ENCODE measurements at places on chromosomes 5 and 9.

DNA sequence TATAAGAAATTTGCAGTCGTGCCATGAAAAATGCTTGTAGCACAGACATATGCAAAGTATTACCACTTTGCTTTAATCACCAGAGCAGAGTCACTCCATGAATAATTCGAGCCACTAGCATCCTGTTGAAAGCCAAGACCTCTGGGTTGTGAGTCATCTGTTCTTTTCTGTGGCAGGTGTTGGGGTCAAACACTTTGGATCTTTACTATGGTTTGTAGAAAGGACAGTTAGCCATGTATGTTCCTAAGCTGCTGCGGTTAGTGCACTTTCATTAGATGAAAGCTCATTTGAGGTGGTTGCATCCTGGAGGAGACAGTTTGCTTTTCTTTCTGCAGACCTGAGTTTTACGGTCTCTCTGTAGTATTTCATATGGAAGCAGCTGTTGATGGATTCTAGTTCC lies 223.7 kb downstream of the DMRT2 start:
- no peak for DNase-seq

DNA sequence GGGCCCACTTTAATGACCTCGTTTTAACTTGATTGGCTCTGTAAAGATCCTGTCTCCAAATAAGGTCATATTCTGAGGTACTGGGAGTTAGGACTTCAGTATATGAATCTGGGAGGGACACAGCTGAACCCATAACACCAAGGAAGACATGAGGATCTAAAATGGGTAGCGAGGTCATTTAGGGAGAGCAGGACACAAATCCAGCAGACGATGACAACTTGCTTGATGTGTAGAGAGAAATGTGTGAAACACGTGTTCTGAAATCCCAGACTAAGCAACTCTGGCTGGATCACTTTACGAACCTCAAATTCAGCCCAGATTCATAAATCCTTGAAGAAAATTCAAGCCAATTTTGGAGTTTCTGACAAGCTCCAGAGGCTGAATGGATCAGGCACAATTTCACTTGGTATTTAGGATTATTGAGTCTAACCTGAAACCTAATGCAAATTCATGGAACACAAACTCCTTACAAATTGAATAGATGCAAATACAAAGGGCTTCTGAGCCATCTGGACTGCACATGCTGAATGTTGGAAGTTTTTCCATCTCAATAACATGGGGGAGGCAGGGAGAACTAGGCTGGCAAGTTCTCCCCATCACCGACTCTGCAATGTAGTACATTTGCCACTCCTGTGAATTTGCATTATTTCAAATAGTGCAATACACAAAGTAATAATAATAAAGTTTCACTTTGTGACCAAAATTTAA lies 74.0 kb upstream of the SLC30A5 start:
- DNase-seq: no peak

GRCh38 chr5:18745988-18746615 lies 1111.8 kb downstream of the TAF11L14 start:
- DNase-seq: peak; percentile 47

DNA sequence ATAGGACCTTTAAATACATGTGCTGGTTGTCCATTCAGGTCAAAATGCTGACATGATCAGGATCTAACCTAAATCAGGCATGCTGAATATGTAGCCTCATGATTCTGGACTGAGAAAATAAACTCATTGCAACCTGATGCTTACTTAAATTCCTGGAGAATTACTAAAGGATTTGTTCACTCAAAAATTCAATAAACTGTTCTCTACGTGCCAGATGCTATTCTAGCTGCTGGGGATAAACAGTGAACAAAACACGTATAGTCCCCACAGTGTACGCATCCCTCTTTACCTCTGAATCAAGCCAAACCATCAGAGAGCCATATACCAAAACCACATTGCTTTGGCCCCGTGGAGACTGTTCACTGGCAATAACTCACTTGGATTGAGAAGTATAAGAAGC lies 6.1 kb downstream of the SCAI start:
- DNase-seq: no peak

DNA sequence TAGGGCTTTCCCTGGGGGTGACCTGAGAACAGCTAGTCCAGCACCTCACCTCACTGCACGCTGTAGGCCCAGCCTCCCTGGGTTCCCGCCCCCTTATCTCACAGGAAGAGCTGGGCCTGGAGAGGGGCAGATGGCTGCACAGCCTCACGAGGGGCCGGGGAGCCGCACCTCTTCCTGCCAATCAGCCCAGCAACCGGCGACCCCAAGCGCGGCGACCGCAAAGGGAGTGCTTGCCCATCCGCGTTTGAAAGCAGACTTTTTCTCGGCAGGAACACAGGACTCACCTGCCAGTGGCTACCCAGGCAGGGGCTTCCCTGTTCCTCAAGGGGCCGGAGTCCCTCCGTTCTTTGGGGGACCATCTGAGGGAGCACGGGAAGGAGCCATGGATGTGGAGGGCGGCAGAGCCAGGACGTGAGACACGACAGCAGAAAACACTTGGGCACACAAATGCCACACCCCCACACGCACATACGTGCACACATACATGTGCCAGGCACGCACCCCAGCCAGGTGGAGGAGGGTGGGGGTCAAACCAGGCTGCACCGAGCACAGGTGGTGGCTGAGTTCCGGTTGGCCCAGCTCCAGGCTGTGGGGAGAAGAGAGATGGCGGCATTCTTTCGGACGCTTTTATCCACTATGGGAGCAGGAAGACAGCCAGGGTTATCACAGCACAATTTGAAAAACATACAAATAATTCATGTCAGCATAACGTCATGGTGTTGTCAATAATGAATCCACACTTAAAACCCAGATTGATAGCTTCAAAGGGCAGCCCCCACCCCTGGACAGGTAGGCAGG lies 11.3 kb downstream of the TMEM250 start:
- DNase-seq: peak; percentile 51

DNA sequence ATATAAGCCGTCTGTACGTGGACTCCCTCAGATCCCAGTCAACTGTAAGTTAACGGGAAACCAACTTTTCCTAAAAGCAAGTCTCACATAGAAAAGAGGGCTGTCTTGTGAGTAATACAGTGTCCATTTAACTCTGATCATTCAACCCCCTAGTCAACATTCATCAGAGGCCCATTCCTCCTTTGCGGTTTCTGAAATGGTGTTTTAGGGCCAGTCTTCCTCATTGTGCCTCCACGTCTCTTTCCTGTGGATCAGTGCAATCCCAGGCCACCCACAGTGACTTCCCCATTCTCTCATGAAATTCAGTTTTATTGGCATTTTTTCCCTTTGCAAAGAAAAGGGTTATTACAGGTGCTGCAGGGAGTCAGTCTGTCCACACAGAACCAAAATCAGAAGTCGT lies 261.8 kb downstream of the NR3C1 start:
- no peak for DNase-seq

GRCh38 chr9:8730618-8731017 lies 931.0 kb upstream of the DMAC1 start:
- DNase-seq: no peak

GRCh38 chr5:169218861-169219260 lies 82.1 kb downstream of the SLIT3 start:
- no peak for DNase-seq

- DNase-seq: no peak
Measured at GRCh38 chr5:82748688-82749460, 328.3 kb downstream of the TMEM167A start.

- peak; percentile 7 for DNase-seq
Measured at GRCh38 chr5:115379622-115380344, 83.3 kb upstream of the CCDC112 start.

DNA sequence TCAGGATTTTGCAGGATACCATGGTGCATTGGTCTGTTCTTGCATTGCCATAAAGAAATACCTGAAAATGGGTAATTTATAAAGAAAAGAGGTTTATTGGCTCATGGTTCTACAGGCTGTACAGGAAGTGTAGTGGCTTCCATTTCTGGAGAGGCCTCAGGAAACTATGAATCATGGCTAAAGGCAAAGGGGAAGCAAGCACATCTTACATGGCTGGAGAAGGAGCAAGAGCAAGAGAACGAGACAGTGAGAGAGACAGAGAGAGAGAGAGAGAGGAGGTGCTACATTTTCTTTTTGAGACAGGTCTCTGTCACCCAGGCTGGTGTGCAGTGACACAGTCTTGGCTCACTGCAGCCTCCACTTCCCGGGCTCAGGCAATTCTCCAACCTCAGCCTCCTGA lies 43.9 kb downstream of the P4HA2 start:
- DNase-seq: no peak

DNA sequence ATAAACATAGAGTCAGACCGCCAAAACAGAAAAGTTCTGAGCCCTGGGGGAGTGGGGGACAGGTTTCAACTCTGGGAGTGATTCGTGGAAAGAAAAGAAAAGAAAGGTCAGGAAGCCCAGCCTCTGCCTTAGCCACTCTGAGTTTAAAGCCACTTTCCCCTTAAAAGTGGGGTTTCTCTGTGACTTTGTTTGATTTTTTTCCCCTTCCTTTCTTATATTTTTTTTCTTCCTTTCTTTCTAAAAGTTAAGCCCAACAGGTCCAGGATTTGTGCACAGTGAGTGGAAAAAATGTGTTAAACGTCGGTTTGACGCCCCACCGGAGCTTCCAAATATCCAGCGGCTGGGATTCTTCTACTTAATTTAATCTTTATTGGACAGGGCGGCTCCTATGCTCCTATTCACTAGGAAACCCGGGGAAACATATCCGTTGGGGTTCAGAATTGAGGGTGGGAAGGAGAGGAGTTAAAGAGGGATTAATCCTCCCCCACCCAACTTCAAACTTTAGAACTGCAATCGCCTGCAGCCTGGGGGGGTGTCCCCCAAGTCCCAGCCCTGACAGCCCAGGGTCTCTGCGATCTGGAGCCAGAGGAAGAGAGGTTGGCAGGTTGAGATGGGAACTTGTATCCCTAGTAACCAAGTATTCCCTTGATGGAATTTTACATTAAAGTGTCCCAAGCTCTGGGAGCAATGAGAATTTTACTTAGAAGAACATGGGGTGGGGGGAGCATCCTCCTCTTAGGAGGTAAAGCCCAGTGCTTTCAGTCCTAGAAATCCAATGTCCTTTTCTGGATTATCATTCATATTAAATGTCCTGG lies 6.3 kb downstream of the NR2F1-AS1 start:
- DNase-seq: no peak

- DNase-seq: peak; percentile 20
Measured at GRCh38 chr9:120713257-120714087, 798 bp downstream of the MEGF9 start.

DNA sequence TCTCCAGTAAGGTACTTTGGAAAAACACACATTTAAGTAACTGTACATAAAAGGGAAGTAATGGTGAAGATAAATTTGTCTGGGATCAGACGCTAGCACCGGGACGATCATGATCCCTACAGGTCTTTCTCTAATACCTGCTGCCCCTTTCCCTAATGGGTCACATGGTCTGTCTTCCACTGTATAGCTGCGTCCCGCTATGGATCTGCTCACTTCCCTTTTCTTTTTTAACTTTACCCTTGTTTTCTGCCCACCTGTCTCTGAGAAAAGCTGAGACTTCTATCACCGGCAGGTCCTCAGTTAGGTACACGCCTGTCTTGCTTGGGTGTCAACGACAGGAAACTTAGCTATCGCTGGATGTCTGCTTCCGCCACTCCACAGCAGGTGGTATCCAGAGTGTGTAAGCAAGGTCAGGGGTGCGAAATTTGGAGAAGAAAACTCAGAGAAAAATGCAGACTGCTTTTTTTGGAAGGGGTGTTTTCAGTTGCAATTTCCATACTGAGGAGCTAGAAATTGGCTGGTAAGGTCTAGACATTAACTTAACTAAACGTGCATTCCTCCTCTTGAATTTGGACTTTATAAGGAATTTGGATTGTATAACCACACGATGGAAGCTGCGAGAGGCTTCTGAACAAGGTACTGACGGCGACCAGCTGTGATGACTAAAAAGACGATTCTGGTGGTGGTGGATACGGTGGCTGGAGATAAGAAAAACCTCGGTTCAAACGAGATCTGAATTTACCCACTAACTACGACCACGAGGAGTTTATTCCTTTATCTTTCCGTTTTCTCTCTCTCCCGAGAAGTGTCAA lies 1.1 kb upstream of the ICE1 start:
- DNase-seq: peak; percentile 22

- DNase-seq: no peak
Measured at GRCh38 chr5:90408571-90409317, 812 bp downstream of the CETN3 start.

- DNase-seq: no peak
Measured at GRCh38 chr5:175452166-175452565, 8.2 kb upstream of the DRD1 start.

DNA sequence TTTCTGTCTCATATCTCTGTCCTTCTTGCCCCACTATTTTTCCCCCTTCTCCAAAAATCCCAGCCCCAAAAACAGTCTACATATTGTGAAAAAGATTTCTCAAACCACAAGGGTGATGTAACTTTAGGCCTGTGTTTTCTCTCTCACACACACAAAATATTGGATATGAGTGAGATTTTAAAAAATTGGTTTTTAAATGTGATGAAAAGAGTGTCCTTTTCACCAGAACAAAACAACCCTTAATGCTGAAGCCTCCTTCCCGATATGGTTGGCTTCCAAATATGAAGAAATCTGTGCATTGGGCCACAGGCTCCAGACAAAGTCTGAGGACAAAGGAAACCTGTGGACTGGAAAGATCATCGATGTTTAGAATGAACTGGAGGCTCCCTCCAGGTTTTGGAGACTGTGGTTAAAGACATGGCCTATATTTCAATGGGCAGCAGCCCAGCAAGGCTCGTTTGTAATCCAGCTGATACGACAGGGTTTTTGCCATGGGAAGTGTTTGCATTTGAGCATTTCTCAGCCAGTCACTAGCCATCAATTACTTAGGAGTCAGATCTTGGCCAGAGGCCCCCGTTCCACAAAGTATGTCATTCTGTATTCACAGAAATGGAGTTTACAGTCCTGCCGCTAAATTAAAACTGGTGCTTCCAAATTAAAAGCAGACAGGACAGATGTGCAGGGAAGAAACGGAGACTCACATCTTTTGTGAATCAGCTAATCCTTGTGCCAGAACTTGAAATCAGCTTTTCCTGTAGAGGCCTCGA lies 546.3 kb downstream of the EBF1 start:
- DNase-seq: no peak

GRCh38 chr5:107415762-107416161 lies 255.0 kb downstream of the EFNA5 start:
- no peak for DNase-seq

DNA sequence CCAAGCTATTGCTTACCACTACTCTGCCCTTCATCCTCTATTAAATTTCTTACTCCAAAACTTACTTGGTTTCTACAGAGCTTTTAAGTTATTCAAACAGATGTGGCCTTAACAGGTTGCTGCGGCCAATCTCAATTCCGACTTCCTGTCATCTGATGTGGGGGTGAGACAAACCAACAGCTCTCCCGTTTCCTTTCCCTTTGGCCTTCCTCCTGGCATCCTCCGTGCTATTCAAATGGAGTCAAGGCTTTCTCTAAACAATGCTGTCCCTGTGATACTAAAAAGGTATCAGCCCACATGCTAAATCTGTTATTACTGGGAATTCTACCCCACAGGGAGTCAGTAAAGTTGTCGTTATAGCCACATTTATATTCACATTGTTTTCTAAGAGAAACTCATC lies 11.8 kb downstream of the RBM18 start:
- no peak for DNase-seq

DNA sequence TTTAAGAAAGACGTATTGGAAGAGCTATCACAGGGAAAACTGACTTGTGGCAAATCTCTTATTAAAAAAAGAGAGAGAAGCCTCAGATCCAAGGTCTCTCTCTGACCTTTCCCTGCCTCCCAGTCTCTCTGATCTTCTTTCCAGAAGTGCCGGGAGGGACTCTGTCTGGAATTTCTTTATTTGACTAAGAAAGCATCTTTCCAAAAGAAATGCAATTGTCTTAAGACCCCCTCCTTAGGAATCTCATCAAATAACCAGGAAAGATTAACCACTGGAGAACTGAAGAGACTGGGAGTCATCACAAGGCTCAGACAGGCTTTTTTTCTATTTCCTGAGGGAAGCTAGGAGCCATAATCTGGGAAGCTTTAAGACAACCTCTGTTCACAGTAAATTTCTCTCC lies 4.6 kb downstream of the C1QTNF3 start:
- DNase-seq: no peak
